ENCODE measurements at places on chromosomes 3 and 15.

DNA sequence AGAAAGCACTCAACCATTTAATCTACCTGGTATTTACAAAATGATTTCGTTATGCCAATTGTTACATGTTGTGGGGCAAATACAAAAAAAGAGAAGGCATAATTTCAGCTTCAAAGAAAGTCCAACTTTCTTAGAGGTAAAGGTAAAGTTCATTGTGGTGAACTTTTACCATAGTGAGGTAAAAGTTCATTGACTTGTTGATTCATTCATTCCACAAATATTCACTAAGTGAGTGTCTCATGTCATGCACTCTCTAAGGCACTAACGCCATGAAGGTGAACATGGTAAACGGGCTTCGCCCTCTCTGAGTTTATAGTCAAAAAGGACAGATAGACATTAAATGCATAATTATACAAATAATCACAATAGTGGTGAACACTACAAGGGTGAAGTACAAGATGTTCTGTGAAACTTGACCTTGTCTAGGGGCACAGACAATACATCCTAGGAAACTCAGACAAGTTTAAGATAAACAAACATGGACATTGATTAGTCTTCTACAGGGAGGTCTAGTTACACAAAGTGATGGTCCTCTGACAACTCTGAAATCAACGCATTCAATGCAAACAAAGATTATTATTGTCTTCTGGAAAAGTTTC is 378.6 kb downstream of the MAGI1 start:
- DNase-seq = no peak

DNA sequence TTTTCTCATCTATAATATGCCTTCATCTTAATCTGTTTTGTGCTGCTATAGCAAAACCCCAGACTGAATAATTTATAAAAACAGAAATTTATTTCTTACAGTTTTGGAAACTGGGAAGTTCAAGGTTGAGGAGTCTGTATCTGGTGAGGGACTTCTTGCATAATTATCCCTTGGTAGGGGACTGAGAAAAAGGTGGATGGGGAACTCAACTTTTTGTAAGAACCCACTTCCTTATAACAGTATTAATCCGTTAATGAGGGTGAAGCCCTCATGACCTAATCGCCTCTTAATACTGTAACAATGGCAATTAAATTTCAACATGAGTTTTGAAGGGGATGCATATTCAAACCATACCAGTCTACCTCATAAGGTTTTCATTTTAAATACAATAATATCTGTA is 17.4 kb upstream of the MYH15 start:
- no peak for DNase-seq

- no peak for DNase-seq
These were observed 210.0 kb upstream of the PEX5L start for GRCh38 chr3:180246688-180247195.

GRCh38 chr3:44762690-44763089 is 1.1 kb downstream of the KIF15 start:
- DNase-seq = no peak

DNA sequence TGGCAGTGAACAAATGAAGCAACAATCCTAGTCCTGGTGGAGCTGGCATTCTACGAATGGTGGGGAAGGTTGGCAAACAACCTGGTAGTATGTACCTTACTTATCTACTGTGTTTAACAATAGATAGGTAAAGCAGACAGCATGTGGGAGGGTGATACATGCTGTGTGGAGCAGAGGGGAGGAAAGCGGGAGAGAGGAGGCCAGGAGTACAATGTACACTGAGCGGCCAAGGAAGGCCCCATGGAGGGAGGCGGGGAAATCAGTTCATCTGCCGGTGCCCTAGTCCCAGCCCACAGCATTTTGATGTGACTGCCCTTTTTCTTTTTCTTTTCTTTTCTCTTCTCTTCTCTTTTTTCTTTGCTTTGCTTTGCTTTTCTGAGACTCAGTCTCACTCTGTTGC is 5.3 kb upstream of the RHCG start:
- no peak for DNase-seq

GRCh38 chr3:71066356-71066755 is 517.2 kb downstream of the FOXP1 start:
- no peak for DNase-seq

DNA sequence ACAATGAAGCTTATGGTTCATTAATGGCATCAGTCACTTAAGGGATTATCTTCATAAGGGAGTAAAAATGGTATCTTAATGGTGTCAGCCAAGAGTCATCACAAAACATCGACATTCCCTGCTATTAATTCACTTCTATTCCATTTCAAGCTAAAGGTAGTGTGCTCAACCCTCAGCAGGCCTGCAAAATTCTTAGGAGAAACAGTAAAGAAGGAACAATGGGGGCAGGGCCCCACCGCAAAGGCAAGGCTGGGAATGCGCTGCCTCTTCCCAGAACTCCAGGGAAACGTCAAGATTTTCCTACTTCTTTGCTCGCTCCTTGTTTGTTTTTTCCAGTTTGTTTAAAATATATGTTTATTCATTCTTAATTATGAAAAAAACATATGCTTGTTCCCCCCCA is 187.3 kb upstream of the TSC22D2 start:
- DNase-seq = no peak

DNA sequence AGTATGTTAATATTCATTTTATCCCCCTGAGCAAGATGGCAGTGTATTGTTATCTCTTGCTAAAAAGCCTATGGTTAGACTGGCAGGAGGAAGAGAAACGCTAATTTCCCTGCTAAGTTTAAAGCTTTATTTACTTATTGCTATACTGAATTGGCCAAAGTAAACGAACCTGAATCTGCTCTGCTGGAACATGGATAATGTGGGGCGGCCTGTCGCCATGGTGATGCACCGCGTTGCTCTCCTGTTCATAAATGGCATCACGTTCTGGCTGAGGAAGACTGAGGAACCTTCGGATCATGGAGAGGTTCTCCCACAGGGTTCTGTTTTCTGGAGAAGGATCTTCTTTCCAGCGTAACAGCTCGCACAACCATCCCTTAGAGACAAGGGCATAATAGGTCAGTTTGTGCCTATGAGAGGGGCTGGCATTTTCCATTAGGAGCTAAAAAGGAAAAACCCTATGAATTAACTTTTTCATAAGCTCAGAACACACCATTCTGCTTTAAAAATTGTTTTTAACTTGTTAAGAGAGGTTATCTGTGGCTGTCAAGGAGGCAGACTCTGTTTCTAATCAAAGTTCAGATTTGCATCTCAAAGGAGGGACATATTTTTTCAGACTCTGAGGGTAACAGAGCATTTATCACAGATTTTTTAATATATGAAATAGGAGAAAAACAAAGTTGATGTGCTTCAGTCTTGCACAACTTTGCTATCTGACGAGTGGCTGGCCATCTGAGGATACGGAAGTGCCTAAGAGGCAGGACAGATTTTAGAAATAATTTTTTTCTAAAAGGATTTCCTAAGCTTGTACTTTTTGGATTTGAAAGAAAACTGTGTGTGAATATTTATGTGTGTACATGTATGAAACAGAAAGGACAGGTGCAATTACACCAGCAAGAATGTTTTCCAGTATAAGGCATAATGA is 73.1 kb downstream of the SATB1 start:
- DNase-seq = no peak

DNA sequence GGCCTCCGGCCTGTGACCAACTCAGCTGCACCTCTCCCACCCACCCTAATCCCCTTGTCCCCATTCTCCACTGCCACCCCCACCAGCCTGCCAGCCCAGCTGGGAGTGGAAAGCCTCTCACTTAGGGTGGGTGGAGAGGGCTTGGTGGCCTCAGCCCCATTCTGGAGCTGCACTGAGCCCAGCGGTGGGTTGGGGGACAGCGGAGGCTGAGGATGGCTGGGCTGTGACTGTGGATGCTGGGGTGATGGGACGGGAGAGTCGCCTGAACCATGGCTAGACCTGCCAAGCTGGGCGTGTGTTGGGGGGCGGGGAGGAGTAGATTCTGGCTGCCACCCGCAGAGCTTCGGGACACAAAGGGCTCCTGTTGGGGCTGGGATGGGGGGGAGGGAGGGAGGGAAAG is 1.8 kb downstream of the CLCN2 start:
- DNase-seq = no peak

GRCh38 chr15:72313881-72314280 is 6.1 kb downstream of the CELF6 start:
- DNase-seq = no peak

- no peak for DNase-seq
These were observed 4.8 kb downstream of the TAGLN3 start for GRCh38 chr3:112003321-112004080.

GRCh38 chr3:23710555-23710954 is 95.2 kb upstream of the UBE2E1 start:
- no peak for DNase-seq

GRCh38 chr3:68935778-68936177 is 3.4 kb upstream of the TAFA4 start:
- DNase-seq = no peak

GRCh38 chr3:197522881-197523441 is 32.8 kb downstream of the BDH1 start:
- peak; percentile 39 for DNase-seq

GRCh38 chr3:153232851-153233271 is 70.8 kb downstream of the RAP2B start:
- DNase-seq = no peak

- DNase-seq = no peak
These were observed 1.5 kb upstream of the CACNA2D3 start for GRCh38 chr3:54120657-54121413.

- no peak for DNase-seq
These were observed 568.2 kb upstream of the BCHE start for GRCh38 chr3:166405465-166405864.

DNA sequence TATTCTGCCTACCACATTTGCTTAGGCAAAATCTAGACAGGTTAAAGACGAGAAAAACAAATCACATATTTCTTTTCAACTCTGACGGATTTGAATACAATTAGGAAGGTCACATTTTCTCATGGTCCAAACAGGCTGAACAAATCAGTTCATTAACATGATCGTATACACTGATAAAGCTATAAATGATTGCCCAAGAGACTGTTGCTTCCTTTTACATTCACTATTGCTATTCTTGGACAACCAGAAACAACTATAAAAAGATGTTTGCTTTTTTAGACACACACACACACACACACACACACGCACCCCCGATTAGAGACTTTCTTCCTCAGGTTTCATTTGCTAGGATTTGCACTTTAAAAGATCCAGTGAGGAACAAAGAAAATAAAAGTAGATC is 122.3 kb upstream of the BHLHE40 start:
- DNase-seq = no peak
